ENCODE measurements at places on chromosomes 11 and 22.

- no peak for DNase-seq
Observed at GRCh38 chr22:33829546-33830280, 90.6 kb downstream of the LARGE1 start.

DNA sequence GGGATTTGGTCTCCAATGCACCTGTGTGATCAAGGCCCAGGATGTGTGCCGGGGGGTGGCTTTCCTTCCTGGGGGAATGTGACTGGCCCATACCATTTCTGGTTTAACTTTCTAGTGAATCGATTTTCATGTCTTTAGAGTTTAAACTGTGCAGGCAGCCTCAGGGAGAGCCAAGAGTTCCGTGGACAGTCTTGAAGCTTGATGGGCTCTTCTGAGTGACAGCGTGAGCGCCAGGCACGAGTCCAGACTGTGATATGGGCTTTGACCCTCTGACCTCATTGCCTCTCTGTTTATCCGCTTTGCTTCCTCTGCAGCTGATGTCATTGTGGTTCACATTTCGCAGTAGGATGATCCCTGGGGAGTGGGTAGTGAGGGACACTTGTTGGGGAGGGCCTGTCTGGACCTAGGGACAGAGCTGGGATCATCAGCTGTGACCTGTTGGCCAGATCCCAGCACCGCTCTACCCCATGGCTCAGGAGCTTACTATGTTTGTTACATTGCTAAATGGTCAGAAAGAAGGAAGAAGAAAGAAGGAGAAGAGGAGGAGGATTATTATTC lies 80.6 kb upstream of the CLDN5 start:
- no peak for DNase-seq

GRCh38 chr11:17385492-17385891 lies 3.0 kb downstream of the KCNJ11 start:
- DNase-seq = no peak

- DNase-seq = no peak
Observed at GRCh38 chr11:69892237-69892985, 73.2 kb upstream of the FGF3 start.

- DNase-seq = no peak
Observed at GRCh38 chr11:59182457-59183151, 10.7 kb downstream of the DTX4 start.

DNA sequence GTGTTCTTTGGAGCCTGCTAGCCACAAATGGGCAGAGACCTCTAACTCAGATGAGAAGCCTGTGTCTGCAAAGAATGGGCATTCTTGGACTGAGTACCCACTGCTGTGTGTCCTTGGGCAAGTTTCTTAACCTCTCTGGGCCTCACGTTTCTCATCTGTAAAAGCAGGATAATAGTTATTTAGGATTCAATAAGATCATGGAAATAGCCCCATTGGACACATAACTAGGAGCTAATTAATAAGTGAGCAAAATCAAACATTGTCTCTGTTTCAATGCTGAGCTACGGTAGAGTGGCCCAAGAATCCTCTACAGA lies 61.2 kb upstream of the WNT7B start:
- DNase-seq = no peak

GRCh38 chr11:114348200-114349191 lies 51.8 kb downstream of the C11orf71 start:
- no peak for DNase-seq

DNA sequence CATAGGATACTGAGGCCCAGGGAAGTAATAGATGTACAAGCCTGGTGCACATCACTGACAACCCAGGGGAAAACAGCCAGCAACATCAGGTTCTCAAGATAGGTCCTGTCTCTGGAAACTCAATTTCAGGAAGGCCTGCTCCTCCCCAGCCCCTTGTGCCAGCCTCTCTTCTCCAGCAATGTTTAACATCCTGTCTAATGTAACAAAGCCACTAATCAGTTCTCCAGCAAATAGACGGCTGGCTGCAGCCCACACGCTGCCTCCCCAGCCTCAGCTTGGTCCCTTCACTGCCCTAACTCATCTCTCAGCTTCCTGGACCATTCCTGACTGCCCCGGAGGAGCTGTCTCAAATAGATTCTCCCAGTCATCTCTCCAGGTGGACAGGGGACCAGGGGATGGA lies 37.8 kb downstream of the RPL27A start:
- DNase-seq = no peak

DNA sequence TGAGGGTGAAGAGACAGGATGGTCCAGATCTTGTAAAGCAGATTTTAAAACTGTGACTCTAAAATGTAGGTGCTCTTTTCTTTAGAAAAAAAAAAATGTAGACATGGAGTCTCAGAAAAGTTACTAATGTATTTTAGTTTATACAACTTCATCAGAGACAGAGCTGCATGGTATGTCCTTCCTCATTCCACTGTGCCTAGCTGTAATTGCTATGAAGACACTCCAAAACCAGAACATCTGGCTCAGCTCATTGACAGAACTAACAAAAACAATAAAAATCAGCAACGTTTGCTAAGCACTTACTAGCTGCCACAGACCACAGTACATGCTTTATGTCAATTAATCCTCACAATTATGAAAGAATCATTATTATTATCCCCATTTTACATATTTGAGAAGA lies 160.7 kb downstream of the BARX2 start:
- no peak for DNase-seq
